ENCODE measurements at places on chromosomes 11 and 22. TPM values are rescaled to one million over a fixed set of nuclear protein-coding genes. Genes with fewer than 3 reads are reported as not detected.

- no peak for DNase-seq
These were observed 4.9 kb upstream of the TCN2 start for GRCh38 chr22:30602049-30602448.

Gene BDNF
- polyA plus RNA-seq = 1.4 TPM

DNA sequence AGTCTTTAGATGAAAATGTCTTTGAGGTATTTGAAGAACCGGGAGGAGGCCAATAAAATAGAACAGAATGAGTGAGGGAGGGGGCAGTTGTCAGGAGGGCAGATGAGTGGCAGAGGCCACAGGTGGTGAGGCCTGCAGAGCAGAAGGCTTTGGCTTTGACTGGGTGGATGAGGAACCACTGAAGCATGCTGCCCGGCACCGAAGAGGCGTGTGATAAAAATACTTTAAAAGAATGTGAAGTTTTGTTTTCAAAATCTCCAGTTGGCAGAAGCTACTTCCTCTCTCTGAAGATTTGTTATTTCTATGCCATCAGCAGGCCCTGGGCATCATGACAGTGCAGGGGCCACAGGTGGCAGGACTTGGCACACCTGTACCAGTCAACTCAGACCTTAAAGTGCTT is 6.3 kb downstream of the MS4A12 start:
- DNase-seq = no peak

DNA sequence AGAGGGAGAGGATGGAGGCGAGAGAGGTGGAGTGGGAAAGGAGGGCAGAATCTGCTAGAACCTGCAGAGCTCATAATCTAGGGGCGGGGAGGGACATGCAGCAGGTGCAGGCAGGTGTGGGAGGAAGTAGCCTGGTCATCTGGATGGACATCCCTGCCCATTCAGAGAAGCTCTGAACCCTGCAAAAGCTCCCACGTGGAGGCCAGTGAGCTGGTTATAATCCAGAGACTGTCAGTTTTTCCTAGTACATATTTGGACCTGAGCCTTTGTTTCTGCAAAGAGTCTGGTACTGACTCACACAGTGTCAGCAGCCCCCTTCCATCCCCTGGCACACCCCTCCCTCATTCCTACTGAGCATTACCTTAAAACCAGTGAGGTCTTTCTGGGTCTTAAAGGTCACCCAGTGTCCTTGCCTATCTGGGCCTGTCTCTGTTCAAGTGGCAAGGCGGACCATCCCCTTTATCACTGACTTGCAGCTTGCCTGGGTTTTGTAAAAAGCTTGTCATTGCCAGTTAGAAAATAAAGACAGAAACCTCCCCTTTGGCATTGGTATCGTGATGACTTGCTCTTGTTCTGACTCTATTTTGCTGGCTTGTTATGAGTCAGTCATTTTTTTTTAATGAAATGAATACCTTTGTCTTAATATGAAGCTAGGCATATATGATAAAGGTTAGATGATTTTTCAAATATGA is 26.1 kb downstream of the PTPRJ start:
- no peak for DNase-seq

DNA sequence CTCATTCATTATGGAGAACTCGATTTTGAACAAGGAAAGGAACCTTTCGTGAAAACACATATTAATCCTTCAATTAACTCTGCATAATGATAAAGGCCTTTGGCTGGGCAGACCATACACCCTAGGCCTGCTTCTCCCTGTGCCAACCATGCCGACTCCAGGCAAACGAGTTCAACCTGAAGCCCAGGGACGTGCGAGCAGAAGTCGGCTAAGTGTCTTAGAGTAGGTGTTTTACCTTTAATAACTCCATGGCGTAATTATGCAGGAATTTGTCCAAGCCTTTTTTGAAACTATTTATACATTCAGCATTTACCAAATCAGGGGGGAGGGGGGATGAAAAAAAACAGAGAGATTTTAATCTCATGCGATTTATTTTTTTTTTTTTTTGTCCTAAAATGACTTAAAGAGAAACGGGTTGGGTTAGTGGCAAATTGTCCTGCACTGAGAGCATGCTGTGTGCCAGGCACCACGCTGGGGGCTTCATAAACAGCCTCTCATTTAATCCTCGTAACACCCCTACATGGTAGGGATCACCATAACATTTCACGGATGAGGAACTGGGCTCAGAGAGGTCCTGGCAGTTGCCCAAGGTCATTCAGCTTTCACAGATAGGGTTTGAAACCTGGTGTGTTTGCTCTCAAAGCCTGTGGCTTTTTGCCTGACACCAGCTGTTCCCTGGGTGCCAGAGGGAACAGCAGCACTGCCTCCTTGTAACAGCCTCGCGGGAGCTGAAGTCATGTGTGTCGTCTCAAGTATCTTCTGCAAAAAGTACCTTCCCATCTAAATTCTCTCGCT is 423.9 kb downstream of the MN1 start:
- no peak for DNase-seq

DNA sequence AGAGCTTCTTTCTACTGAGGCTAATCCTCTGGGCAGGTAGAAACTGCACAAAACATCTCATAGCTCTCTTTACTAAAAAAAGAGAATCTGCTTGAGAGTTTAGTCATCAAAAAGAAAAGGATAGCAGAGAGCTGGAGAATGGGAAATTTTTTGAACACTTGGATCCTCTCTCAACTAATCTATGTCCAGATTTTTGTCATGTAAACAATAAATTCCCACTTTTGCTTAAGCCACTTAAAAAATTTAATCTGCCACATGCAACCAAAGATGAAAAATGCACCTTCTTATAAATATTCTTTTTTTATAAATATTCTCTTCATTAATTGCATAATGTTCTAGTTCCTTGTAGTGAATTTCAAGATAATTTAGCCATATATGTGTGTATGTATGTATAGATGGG is 10.5 kb downstream of the OR5D16 start:
- no peak for DNase-seq

Gene CYB5R2
- 31.4 TPM for polyA plus RNA-seq
